ENCODE measurements at places on chromosomes 7 and 10.

DNA sequence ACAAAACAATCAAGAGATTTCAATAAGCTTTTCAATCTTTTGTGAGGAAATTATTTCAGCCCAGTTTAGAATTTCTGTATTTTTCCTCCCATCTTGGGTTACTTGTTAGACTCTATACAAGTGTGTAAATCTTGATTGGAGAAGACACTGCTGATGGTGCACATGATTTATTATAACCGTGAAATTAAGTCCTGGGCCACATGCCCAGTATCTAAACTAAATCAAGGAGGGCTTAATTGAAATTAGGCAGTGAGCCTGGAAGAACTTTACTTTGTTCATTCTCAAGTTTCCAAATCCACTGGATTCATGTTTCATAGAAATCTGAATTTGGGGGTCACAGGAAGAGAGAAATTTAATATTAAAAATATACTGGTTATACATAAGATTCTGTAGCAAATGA, 44.5 kb downstream of the CSTF2T start:
- no peak for DNase-seq

DNA sequence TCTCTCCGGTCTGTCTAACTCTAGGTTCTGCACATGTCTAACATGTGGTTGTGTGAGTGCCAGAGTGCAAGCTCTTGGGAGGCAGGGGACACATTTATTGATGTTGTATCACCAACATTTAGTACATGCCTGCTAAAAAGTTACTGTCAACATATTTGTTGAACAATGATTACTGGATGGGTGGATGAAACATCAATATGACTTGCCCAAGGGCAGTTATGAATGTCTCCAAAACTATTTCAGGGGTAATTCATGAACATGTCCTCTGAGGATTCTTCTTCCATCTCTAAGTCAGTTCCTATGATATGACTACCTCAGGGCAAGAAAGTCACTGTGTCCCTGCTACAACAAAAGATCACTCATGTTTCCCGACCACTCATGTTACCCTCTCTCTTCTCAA, 91.3 kb upstream of the STEAP1B start:
- no peak for DNase-seq

DNA sequence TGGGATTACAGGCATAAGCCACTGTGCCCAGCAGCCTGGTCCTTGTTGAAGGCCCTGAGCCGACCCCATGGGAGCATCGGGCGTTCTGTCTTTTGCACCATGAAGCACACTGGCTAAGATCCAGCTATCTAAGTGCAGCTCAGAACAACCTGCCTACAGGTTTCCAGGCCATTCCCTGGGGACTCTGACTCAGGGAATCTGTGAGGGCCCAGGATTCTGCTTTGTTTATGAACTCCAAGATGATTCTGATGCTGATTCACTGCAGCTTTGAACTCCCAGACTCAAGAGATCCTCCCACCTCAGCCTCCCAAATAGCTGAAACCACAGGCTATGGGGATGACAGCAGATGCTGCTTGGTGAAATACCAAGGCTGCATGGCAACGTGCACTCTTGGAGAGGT, 30.2 kb downstream of the NPTX2 start:
- no peak for DNase-seq

GRCh38 chr10:43699516-43699915, 50.8 kb upstream of the ZNF32 start:
- no peak for DNase-seq
